Adrenal gland (tissue), 19 donors: ENCODE measurements at places on chromosomes 1 and 21. TPM values are rescaled to one million over a fixed set of nuclear protein-coding genes. Genes with fewer than 3 reads are reported as not detected.

The SLC35F3 gene
- total RNA-seq = 0.18 TPM

- peaks cover 3% of the 10 kb centered on the region for H3K27me3 ChIP-seq
- no peak for DNase-seq
- H3K27ac ChIP-seq = no peak overlapping the region
- no peak overlapping the region for H3K4me3 ChIP-seq
These were observed 17.1 kb upstream of the HDAC1 start for GRCh38 chr1:32274646-32275340.

DNA sequence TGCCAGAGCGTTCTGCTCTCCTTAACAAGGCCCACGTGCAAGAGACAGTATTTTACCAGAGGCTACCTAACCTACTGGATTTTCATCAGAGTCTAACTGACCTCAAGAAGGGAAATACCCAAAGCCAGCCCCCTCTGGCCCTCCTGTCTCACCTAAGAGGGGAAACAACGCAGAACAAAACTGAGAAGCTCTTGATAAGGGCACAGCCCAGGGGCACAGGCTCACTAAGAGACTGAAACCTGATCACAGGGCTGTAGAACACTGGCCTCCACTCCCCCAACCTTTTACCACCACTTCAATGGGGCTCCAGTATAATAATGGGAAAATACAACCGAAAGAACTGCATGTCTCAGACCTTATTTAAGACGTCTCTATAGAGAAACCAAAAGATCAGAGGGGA, 449.5 kb upstream of the CAMK1G start:
- peaks cover 4% of the 10 kb centered on the region for H3K27me3 ChIP-seq
- no peaks in the 10 kb centered on the region for H3K36me3 ChIP-seq
- DNase-seq = no peak
- H3K4me1 ChIP-seq = no peaks in the 10 kb centered on the region
- H3K4me3 ChIP-seq = no peak overlapping the region
- no peak overlapping the region for H3K27ac ChIP-seq

GRCh38 chr1:82507011-82507410, 706.3 kb downstream of the ADGRL2 start:
- no peaks in the 10 kb centered on the region for H3K4me1 ChIP-seq
- no peak overlapping the region for H3K4me3 ChIP-seq
- H3K27ac ChIP-seq = no peak overlapping the region

GRCh38 chr1:94143809-94144176, 22.8 kb upstream of the ABCA4 start:
- no peak overlapping the region for H3K27ac ChIP-seq
- no peaks in the 10 kb centered on the region for H3K27me3 ChIP-seq
- H3K36me3 ChIP-seq = no peaks in the 10 kb centered on the region
- no peak overlapping the region for H3K4me3 ChIP-seq

The KCNA10 gene
- not detected for total RNA-seq

The TMEM51 gene
- total RNA-seq = 46.5 TPM

The ANKRD35 gene
- total RNA-seq = 0.76 TPM

- no peak overlapping the region for H3K4me3 ChIP-seq
- no peaks in the 10 kb centered on the region for H3K36me3 ChIP-seq
- H3K27ac ChIP-seq = no peak overlapping the region
- no peaks in the 10 kb centered on the region for H3K4me1 ChIP-seq
- H3K27me3 ChIP-seq = no peaks in the 10 kb centered on the region
- no peak for DNase-seq
These were observed 153.4 kb downstream of the DHRS3 start for GRCh38 chr1:12464598-12465056.

DNA sequence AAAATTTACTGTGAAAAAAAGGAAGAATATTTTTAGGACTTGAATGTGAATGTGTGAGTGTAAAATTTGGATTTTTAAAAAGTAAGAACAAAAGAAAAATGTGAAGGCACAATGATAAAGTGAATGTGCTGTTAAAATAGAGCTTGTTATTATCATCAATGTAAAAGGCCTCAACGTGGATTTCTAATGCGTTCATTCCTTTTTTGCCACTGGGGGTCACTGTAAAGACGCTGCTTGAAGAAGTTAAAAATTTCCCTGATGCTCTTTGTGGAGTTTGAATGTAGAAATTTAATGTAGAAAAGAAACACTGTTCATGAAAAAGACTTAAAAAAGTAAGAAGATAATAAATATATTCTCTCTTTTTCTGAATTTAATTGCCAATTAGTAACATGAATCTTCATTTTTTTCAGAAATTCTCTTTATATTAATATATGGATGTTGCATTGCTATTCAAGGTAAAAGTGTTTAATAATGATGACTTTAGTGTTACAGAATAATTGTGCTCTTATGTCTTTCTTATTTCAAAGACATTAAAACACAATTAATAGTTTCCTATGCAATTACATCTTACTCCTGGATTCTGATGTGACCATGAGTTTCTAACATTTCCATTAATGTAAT, 161.5 kb downstream of the DNM3 start:
- H3K36me3 ChIP-seq = no peaks in the 10 kb centered on the region
- H3K4me3 ChIP-seq = no peak overlapping the region
- no peaks in the 10 kb centered on the region for H3K4me1 ChIP-seq

- DNase-seq = no peak
- H3K36me3 ChIP-seq = no peaks in the 10 kb centered on the region
- H3K27ac ChIP-seq = no peak overlapping the region
These were observed 31.1 kb upstream of the PTPRC start for GRCh38 chr1:198607714-198608113.

The PDXK gene
- total RNA-seq = 89.6 TPM

The CSF1 gene
- total RNA-seq = 34.9 TPM

GRCh38 chr1:27057389-27057788, 44.7 kb upstream of the TENT5B start:
- H3K4me1 ChIP-seq = peaks cover 4% of the 10 kb centered on the region
- no peaks in the 10 kb centered on the region for H3K27me3 ChIP-seq
- DNase-seq = no peak
- H3K36me3 ChIP-seq = no peaks in the 10 kb centered on the region

- H3K27ac ChIP-seq = no peak overlapping the region
- H3K36me3 ChIP-seq = no peaks in the 10 kb centered on the region
- no peak for DNase-seq
- no peaks in the 10 kb centered on the region for H3K27me3 ChIP-seq
These were observed 130.0 kb upstream of the TNFSF4 start for GRCh38 chr1:173337126-173337525.

DNA sequence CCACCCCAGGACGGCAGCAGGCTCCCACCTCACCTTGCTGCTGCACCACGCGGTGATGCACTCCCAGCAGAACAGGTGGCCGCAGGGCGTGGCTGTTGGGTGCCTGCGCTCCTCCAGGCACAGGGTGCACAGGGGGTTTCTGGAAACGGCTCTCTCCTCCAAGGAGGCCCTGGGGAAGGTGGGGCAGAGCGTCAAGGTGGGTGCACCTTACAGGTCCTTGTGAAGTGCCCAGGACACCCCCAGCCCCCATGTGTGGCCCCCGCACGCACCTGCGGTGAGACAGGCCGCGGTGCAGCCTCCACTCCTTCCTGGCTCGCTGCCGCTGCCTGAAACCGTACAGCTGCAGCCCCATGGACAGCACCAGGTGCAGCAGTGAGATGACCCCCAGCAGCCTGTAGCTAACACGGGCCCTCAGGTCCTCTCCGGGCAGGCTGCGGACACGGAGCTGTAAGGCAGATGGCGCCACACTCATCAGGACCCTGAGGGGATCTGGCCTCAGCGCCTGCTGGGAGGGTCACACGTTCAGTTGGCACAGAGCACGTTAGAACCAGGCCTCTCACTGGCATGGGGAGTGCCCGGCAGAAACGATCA, 5.8 kb downstream of the PEX10 start:
- peaks cover 54% of the 10 kb centered on the region for H3K4me1 ChIP-seq
- no peaks in the 10 kb centered on the region for H3K27me3 ChIP-seq
- no peak for DNase-seq
- H3K4me3 ChIP-seq = no peak overlapping the region
- H3K27ac ChIP-seq = no peak overlapping the region

- H3K36me3 ChIP-seq = no peaks in the 10 kb centered on the region
- no peaks in the 10 kb centered on the region for H3K27me3 ChIP-seq
- no peak overlapping the region for H3K4me3 ChIP-seq
- no peak overlapping the region for H3K27ac ChIP-seq
- DNase-seq = no peak
- H3K4me1 ChIP-seq = no peaks in the 10 kb centered on the region
These were observed 428.5 kb upstream of the RGS18 start for GRCh38 chr1:191729742-191730141.

- no peaks in the 10 kb centered on the region for H3K4me1 ChIP-seq
- no peak for DNase-seq
- no peaks in the 10 kb centered on the region for H3K36me3 ChIP-seq
These were observed 107.7 kb upstream of the VANGL1 start for GRCh38 chr1:115534106-115534505.

- no peak overlapping the region for H3K4me3 ChIP-seq
- peak overlapping the region; percentile 55 for H3K27ac ChIP-seq
- H3K27me3 ChIP-seq = no peaks in the 10 kb centered on the region
- H3K36me3 ChIP-seq = no peaks in the 10 kb centered on the region
- H3K4me1 ChIP-seq = peaks cover 30% of the 10 kb centered on the region
- no peak for DNase-seq
These were observed 27.2 kb downstream of the IRF2BP2 start for GRCh38 chr1:234582681-234583301.

DNA sequence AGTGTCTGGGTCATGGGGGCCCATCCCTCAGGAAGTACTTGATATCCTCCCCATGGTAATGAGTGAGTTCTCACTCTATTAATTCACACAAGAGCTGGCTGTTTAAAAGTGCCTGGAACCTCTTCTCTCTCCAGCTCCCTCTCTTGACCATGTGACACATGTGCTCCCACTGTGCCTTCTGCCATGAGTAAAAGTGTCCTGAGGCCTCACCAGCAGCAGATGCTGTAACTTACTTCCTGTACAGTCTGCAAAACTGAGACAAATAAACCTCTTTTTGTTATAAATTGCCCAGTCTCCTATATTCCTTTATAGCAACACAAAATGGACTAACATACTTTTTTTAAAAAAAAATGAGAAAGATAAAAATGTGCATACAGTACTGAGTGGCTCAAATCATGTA, 24.0 kb downstream of the PUM1 start:
- no peaks in the 10 kb centered on the region for H3K36me3 ChIP-seq
- H3K27ac ChIP-seq = no peak overlapping the region
- no peaks in the 10 kb centered on the region for H3K27me3 ChIP-seq
- no peak overlapping the region for H3K4me3 ChIP-seq

The TAL1 gene
- total RNA-seq = 5.1 TPM

The HIPK1 gene
- total RNA-seq = 57.1 TPM

The LEFTY1 gene
- 1.3 TPM for total RNA-seq

DNA sequence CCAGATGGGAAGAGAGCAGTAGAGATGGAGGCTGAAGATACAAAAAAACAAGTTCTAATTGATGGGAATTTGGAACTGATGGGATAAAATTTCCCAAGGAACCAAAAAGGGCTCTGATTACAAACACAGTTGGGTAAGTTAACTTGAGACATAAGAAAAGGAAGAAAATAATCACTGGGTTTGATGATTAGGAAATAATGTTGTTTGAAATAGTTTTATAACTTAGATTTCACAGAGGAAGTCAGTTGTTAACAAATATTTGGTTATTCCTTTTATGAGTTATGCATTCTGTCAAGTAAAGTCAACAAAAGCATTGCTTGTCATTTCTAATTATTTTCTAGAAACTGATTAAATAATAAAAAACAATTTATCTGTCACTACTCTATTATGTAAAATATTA, 20.4 kb upstream of the SUCO start:
- peaks cover 5% of the 10 kb centered on the region for H3K4me1 ChIP-seq
- no peak for DNase-seq
- H3K27me3 ChIP-seq = no peaks in the 10 kb centered on the region
- H3K4me3 ChIP-seq = no peak overlapping the region

DNA sequence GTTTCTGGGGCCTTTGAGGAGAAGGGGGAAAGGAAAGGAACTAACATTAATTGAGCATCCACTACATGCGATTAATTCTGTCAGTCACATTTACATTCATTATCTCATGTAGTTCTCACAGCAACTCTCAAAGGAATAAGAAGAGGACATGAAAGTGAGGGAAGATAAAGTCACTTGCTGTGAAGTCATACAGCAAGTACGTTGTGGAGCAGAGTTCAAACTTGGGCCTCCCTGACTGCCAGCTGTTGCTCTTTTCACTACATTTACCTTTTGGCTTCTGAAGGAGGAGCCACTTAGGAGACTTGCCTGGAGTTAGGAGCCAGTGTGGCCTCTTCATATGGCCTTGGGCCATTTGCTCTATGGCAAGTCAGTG, 6.2 kb downstream of the ZNF691 start:
- no peaks in the 10 kb centered on the region for H3K27me3 ChIP-seq
- no peak overlapping the region for H3K4me3 ChIP-seq
- H3K36me3 ChIP-seq = peaks cover 7% of the 10 kb centered on the region
- DNase-seq = no peak
- H3K27ac ChIP-seq = no peak overlapping the region

GRCh38 chr1:157086299-157086698, 13.3 kb downstream of the ETV3L start:
- H3K36me3 ChIP-seq = no peaks in the 10 kb centered on the region
- no peaks in the 10 kb centered on the region for H3K27me3 ChIP-seq
- H3K27ac ChIP-seq = no peak overlapping the region
- H3K4me1 ChIP-seq = no peaks in the 10 kb centered on the region
- DNase-seq = no peak

- no peak for DNase-seq
- H3K27me3 ChIP-seq = no peaks in the 10 kb centered on the region
- no peaks in the 10 kb centered on the region for H3K36me3 ChIP-seq
- no peak overlapping the region for H3K4me3 ChIP-seq
- H3K27ac ChIP-seq = no peak overlapping the region
These were observed 87.7 kb downstream of the SNX7 start for GRCh38 chr1:98749152-98749756.

- peak; percentile 60 for DNase-seq
- H3K27ac ChIP-seq = no peak overlapping the region
- H3K4me3 ChIP-seq = no peak overlapping the region
- H3K4me1 ChIP-seq = no peaks in the 10 kb centered on the region
These were observed 29.2 kb downstream of the CDC7 start for GRCh38 chr1:91529856-91530255.

- no peak for DNase-seq
- no peak overlapping the region for H3K4me3 ChIP-seq
- H3K27me3 ChIP-seq = peaks cover 6% of the 10 kb centered on the region
- H3K4me1 ChIP-seq = no peaks in the 10 kb centered on the region
These were observed 141.5 kb upstream of the ERG start for GRCh38 chr21:38639571-38640354.

GRCh38 chr21:34794686-34795085, 125.9 kb downstream of the CLIC6 start:
- no peak overlapping the region for H3K27ac ChIP-seq
- H3K4me3 ChIP-seq = no peak overlapping the region
- H3K27me3 ChIP-seq = no peaks in the 10 kb centered on the region

DNA sequence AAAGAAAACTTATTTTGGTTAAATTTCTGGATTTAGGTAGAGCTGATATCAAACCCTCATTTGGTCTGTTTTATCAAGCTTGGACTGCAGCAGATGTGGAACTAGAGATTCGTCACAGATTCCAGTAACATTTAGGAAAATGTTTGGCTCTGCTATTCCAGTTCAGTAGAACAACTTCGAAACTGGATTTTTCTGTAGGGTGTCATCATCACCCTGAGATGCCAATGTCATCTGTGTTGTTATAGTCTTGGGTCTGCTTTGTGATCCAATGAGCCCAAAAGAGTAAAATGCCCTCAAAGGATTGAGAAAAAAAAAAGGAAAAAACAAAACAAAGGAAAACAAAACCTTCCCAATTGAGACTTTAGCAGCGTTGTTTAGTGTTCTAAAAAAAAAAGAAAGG, 55.4 kb downstream of the LAMC2 start:
- no peak for DNase-seq
- no peaks in the 10 kb centered on the region for H3K4me1 ChIP-seq
- H3K27ac ChIP-seq = peak overlapping the region; percentile 60
- no peak overlapping the region for H3K4me3 ChIP-seq
